GM04503 (cell line): ENCODE measurements at places on chromosomes 11 and 22.

- DNase-seq: no peak
Observed at GRCh38 chr22:20399866-20400605, 6.1 kb downstream of the ZNF74 start.

DNA sequence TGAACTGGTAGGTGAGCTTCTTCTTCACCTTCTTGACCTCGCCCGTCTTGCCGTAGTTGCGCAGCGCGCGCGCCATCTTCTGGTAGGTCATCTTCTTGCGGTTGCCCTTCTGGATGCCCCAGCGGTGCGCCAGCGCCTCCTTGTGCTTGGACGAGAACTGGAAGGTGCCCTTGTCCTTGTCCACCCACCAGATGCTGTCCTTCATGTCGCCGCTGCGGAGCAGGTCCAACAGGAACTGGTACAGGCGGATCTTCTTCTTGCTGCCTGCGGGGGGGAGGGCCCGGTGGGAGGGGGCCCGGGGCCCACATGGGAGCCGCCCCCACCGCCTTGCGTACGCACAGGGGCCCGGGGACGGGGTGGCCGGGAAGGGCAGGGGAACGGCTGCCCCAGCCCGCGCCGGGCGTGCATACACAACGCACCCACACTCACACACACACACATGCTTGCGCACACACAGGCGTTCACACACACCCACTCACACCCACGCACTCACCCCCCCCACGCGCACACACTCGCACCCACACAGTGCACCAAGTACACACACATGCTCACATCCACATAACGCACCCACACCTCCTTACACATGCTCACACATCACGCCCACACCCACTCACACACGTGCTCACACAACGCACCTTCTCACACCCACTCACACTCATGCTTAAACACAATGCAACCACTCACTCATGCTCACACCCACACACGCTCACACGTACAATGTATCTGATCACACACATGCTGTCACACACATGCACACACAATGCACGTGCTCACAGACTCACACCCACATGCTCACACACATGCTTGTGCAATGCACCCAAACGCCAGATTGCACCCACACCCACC is 3.0 kb upstream of the MYBPC3 start:
- peak; percentile 39 for DNase-seq

DNA sequence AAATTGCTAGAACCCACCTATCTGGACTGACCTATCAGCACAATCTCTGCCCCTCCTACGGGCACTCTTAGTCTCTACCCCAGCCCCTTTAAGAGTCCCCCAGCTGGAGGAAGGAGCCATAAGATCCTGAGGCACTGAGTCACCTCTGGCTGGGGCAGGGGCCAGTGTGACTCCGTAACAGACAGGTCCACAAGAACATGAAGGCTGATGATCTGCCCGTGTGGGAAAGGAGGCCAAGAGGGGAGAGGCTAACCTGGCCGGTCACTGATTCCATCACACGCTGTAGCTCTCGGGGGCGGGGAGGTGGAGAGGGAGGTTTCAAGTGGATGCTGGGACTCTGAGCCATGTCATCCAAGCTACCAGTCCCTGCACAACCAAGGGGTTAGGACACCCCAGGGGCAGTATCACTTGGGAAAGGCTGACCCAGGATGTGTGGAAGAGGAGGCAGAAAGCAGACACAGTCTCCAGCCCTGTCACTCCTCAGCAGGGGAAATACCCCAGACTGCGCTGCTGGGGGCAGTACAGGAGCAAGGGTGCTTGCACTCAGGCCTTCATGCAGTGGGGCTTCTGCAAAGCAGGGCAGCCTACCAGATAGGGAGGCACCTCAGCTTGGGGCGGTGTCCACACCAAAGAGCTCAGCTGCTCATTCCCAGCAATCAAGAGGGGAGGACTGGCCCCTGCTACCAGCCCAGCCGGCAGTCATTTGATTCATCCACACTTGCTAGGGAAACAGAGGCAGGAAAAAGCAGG is 22.3 kb downstream of the ARHGAP1 start:
- DNase-seq: no peak

DNA sequence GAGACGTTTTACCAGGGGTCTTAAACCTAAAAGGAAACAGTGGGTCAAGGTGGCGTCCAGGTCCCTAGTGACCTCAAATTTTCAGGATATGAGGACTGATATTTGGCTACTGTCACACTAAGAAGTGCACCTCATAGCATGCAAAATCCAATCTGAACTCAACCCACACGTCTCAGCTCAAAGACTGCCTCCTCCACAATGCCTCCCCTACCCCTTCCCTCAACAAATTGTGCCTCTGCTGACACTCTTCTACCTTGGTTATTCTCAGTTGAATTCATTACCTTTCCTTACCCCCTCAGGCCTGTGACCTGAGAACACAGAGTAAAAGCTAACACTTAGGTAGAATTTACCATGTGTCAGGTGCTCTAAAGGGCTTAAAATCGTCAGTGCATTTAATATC is 12.4 kb upstream of the LIPT2 start:
- no peak for DNase-seq

DNA sequence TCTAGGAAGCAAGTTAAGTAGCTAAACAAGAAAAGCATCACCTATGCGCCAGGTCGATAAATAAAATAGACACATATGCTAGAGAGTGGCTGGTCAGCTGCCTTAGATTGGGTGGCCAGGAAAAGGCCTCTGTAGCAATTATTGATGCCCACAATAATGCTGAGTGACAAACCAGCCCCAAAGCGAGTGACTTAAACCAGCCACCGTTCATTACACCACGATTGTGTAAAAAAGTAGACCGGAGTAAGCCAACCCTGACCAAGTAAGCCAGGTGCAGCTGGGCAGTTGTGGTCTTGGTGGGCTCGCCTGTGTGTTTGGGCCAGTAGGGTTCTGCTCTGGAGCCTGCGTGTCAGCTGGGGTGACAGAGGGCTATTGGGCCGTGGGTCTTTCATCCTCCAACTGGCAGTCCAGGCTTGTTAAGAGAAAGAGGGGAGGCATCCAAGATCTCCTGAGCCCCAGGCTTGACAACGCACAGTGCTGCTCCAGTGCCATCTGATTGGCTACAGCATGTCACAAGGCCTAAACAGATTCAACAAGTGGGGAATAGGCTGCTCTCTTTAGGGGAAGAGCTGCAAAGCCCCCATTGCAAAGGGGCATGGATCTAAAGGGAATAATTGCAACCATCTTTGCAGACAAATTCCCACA is 100.4 kb upstream of the PARVA start:
- DNase-seq: no peak

GRCh38 chr11:19430754-19431398 is 190.1 kb upstream of the E2F8 start:
- no peak for DNase-seq

DNA sequence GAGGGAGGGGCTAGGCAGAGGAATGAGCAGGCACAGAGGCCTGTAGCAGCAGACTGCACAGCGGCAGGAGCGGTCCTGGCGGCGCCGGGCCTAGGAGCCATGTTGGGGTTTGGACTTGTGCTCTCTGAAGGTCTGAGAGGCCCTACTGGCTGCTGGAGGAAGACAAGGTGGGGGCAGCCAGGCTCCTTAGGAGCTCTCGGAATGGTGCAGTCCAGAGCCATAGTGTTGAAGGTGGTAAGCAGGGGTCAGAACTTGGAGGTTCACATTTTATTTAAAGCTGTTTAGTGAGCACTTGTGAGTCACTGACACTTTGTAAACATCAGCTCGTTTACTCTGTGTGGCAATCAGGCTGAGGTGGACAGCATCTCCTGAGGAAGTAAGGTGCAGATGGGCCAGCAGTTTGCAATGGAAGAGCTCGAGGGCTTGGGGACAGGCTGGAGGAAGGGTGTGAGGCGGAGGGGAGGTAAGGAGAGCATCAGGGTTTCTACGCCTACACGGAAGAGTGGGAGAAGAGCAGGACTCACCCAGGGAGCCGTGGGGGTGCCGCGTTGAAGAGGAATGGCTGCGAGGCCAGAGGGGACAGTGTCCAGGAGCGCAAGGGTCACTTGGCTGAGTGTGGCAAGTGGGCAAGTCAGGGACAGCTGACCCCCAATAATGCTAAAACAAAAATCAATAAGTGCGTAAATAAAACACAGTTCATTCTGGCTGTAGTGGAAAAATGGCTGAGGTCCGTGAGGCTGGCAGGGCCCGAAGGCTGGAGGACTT is 10.0 kb upstream of the TMEM191C start:
- no peak for DNase-seq

DNA sequence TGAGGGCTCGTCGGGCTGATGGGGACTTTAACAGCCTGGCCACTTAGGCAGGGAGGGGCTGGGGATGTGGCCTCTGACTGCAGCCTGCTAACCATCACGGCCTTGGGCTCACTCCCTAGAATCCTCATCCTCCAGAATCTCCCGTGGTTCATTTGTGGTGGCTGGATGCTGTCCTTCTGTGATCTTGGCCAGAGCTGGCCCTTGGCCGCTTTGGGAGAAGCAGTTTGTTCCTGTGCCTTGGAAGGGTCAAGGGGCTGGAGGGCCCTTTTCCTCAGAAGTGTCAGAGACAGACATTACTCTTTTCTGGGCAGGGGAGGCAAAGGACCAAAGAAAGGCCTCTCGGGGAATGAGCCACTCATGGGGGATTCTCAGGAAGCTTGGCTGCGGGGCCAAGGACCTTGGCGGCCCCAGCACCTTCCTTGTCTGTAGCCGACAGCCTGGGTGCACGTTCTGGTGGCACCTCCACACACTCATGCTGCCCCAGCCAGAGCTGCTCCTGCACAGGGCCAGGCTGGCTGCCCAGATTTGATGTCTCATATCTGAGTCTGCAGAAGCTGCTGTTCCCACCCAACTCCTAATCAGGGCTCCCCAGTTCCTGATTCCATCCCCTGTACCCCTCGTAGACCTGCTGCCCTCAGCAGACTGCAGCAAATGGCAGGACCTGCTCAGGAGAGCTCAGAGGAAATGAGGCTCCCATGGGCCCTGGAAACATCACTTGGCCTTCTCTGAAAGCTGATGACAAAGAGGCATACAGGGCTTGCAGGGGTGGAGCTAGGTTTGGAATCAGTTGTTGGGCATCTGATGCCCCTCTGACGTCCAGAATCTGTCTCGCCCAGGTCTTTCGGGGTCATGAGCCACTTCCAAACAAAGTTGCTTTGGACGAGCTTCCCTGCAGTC is 107.7 kb downstream of the CTTN start:
- no peak for DNase-seq

GRCh38 chr11:117946842-117947526 is 17.8 kb upstream of the TMPRSS13 start:
- DNase-seq: peak; percentile 50

DNA sequence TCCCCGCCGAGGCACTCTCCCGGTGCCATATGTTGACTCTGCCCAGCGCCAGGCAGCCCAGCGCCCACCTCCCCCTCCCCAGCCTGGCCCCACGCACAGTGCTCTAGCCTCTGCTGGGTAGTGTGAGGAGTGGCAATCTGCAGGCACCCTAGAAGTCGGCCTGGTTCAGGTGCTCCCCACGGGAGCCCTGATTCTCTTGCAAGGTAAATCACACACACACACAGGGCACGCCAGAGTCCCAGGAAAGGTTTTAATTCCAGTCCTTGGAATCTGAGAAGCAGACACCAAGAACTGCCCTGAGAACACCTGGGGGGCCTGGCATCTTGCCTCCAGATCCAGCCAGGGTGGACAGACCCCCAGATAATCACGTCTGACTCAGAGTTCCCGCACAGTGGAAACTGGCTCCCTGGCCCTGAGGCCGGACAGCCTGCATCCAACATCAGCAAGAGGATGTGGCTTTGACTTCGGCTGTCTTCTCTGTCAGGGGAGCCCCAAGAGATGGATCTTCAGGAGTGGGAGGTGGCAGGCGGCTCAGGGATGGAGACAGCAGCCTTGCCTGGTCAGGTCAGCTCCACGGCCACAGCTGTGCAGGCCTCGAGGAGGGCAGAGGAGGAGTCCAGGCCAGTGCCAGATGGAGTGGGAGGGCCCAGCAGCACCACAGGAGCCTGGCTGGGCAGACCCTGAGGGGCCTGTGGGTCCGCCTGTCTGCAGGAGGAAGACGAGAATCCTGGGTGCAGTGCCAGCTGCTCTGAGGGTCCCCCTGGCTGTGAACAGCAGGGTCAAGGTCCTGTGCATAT is 1.1 kb upstream of the RIN1 start:
- no peak for DNase-seq

- DNase-seq: no peak
Observed at GRCh38 chr22:25702571-25703167, 39.3 kb upstream of the MYO18B start.

DNA sequence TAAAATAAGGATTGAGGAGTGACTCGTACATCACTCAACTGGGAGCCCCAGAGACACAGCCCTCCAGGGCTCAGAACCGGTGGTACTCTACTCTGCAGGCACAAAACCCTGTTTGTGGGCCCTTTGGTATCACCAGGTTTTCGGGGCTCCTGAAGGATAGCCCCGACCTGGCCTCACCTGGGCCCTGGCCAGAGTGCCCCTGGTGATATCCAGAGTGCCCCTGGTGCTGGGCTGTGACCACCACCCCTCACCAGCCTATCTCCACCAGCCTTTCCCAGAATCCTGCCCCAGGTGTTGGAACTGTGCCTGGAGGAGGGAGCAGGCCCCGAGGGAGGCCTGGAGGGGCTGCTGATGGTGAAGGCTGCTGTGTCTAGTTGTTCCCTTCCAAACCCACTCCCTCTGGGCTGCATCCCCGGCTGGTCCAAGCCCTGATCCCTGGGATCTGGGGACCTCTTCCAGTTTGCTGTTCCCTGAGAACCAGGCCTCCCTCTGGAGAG is 2.2 kb upstream of the GGT5 start:
- DNase-seq: no peak

- no peak for DNase-seq
Observed at GRCh38 chr11:16844268-16844771, 105.9 kb downstream of the C11orf58 start.

- no peak for DNase-seq
Observed at GRCh38 chr22:49361164-49361563, 466.5 kb downstream of the BRD1 start.

DNA sequence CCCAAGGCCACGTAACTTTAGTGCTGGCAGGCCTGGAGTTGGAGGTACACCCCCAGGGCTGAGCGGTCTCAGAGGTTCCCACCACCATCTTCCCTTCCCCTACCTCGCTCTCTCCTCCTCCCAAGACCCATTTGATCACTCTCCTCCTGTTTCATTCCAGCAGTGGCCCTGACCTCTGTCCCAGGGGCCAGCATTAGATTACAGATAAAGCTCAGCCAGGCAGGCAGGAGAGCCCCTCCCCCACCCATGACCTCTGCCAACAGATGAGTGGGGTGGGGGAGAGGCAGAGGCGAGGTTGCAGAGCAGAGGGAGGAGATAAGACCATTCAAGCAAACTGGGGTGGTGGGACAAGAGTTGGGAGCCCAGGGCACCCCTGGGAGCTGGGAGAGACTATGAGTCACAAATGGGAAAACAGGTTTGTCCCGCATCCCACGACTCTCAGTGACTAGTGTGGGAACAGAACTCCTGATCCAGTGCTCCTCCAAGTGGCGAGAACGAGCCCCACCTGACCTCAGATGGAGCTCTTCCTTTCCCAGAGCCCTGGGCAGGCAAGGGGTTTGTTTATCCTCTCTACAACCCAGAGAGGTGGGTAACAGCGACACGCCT is 367.9 kb downstream of the MN1 start:
- no peak for DNase-seq

- no peak for DNase-seq
Observed at GRCh38 chr11:10857459-10857708, 469 bp downstream of the ZBED5 start.

GRCh38 chr11:112697391-112698178 is 263.6 kb upstream of the NCAM1 start:
- DNase-seq: no peak
